ENCODE measurements at places on chromosomes 3 and 15.

DNA sequence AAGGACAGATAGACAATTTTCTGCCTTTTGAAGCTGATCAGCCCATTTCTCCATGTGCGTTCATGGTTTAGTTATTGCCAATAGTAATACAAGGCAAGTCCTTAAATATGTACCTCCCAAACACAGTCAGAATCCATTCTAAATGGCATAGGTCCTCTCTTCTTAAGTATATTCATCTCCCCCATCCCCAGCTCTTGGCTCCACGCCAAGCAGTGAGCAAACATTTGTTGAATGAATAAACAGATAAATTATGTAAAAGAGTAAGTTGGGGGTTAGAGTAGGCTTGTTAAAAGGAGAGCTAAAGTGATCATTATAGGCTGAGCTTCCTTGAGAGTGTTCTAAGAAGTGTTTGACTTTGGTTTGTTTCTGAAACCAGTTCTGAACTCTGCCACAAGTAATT is 241.3 kb downstream of the ITPR1 start:
- no peak for DNase-seq

DNA sequence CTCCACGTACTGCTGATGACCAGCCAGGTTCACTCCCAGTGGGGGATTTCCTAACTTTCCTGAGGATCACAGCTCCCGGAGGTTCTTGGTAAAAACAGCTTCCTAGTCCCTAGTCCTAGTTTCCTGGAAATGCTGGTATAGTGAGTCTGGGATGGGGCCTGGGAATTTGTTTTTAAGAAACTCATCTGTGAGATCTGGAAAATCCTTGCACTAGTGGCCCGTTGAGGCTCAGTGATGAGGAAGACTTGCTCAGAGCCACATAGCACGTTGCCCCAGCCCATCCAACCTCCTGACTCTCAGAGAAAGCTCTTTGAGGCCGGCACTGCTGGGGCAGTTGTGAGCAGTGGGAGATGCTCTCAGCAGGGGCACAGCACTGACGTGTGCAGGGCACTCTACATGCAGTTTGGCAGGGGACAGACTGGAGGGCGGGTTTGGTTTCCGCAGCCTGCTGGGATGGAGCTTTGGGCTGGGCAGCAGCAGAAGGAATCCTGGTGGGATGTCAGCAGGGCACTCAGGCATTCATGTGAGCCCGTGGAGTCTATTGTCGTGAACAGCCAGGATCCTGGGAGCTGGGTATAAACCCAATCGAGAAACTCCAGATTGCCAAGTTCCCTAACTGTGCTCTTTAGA is 31.6 kb downstream of the SAXO2 start:
- DNase-seq, result no peak

DNA sequence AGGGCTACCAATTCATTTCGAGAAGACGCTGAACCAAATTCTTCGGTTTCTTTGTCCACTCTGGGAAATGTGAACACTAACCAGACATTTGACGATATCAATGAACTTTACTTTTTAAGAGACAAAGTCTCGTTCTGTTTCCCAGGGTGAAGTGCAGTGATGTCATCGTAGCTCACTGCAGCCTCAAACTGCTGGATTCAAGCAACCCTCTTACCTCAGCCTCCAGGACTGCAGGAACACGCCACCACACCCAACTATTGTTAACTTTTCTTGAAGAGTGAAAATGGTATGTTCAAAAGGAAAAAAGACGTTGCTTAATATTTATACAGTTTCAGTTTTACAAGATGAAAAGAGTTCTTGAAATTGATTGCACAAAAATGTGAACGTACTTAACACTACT is 30.6 kb downstream of the MB21D2 start:
- no peak for DNase-seq

GRCh38 chr15:64197425-64197824 is 34.6 kb upstream of the PPIB start:
- DNase-seq, result no peak
